Stromal cell of bone marrow (primary cell): ENCODE measurements at places on chromosomes 11 and 22.

DNA sequence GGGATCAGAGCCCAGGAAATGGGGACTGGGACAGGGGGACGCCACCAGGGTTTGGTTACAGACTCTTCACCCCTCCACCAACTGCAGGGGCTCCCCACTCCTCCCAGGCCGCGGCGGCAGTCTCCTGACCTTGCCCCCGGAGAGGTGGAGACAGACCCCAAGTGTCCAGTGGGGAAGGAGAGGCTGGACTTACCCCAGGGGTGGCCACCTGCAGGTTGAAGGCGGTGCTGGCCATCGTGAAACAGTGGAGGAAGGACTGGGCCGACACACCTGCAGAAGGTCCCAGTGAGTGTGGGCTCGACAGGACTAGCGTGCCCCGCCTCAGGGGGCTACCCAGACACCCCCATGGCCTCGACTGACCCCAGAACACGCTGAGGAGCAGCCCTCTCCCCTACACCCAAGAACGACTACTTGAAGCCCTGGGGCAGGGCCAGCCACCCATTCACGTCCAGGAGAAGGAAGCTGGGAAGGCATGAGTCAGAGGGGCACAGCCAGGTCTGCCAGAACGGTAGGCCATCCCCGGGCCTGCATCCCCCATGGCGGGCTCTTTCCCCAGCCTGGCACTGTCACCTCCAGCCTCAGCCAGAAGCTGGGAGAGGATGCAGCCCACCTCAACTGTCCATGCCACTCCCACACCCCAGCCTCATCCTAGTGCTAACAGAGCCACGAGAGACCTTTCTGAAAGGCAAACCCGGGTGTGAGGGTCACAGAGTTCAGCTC is 2.3 kb downstream of the GATD1 start:
- DNase-seq: no peak

DNA sequence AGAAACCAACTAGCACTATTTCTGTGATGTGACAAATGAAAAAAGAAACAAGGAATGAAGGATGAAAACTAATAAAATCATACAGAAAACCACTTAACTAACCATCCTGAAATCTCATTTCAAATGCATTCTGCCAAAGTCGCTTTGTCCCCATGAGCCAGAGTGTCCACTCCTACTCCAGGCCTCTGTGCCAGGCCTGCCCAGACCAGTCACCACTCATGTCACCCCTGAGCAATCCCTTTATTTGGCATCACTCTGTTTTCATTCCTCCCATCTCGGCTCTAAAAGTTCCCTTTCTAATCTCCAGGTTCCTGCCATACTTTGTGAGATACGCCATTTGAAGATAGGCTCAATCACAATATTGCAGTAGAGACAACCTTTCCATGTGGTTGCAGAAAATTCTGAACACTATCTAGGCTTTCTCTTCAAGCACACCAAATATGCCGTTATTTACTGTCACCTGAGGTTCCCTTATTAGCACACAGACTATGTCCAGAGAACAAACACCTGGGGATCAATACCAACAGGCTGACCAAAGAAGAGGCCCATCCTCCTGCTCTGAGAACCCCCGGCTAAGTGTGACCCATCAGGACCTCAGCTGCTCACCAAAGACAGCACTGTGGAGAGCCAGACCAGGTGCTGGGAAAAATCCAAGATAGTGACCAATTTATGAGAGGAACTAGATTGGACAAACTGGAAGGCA is 202.4 kb downstream of the LARGE1 start:
- DNase-seq: no peak

- no peak for DNase-seq
These were observed 3.2 kb upstream of the PCF11 start for GRCh38 chr11:83153764-83154163.

GRCh38 chr11:23079382-23079813 is 219.1 kb upstream of the CCDC179 start:
- DNase-seq: no peak

DNA sequence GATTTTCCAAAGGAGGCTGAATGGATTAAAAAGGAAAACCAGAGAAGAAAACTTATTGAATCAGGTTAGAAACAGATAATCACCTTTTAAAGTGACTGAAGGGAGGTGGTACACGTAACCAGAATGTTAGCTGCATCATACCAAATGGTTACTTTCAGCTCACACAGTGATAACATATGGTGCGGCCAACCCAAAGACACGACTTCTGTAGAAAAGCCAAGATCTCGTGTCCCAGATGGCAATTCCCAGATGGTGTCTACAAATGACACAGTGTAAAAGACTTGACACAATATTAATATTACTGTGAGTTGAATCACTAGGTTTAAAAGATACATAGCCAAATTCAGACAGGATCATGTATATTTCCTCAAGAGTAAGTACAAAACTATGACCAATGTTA is 5.2 kb downstream of the PPP2R1B start:
- DNase-seq: no peak

DNA sequence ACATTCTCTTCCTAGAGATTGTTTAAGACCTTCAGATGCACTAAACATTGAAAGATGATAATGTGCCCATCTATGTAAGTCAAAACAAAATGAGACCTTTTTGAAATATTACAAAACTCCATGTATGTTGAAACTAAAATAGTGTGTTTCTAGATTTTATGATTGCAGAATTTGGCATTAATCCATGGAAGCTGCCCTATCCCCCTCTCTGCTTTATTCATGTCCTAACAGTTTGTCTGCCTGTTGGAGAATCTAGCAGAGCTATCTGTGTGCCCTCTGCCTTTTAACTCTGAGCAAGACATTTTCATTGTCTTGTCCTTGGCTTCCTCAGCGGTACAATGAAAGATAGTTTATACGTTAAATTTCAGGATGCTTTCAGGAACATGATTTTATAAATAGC is 105.5 kb downstream of the FAT3 start:
- DNase-seq: no peak

GRCh38 chr11:69010361-69010891 is 2.6 kb downstream of the MRGPRF start:
- no peak for DNase-seq

GRCh38 chr11:32939046-32939445 is 46.4 kb downstream of the QSER1 start:
- no peak for DNase-seq

- DNase-seq: no peak
These were observed 9.4 kb upstream of the NAP1L4 start for GRCh38 chr11:3001496-3001895.

DNA sequence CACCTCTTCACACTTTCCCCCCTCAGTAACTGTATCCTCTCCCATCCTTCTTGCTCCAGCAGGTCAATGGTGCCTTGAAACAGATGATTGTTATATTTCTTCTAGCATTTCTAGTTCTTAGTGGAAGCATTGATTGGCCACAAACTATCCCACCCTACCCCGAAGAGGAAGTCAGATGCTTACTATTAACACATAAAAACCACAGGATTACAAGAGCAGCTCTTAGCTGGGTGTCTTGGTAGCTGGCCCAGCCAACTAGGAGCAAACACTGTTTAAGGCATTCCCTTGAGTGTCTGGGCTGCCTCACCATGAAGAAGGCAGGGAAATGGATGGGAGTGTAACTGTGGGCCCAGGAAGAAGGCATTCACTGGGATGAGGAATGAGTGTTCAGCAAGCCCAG is 176.6 kb downstream of the GRIK4 start:
- DNase-seq: no peak

DNA sequence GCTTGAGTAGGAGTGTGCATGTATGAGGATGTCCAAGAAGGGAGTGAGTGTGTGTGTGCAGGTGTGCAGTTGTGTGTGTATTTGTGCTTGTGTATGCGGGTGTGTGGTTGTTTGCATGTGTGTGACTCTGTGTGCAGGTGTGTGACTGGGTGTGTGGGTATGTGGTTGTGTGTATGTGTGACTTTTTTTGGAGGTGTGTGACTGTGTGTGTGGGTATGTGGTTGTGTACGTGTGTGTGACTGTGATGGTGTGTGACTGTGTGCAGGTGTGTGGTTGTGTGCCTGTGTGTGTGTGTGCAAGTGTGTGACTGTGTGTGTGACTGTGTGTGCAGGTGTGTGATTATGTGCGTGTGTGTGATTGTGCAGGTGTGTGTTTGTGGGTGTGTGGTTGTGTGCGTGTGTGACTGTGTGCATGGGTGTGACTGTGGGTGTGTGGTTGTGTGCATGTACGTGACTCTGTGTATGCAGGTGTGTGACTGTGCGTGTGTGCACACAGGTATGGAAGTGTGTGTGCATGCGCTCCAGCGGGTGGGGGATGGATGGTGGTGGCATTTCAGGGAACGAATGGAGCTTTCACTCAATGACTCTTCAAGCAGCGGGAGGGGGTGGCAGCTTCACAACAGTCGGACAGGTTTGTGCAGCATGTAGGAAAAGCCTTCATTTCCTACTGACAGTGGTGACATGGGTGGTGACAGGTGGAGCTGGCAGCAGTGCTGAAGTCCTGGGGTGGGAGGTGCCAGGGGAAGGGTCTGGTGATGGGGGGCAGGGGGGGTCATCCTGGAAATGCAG is 47.6 kb downstream of the CACNA1I start:
- DNase-seq: no peak
